NCI-H446 (cell line): ENCODE measurements at places on chromosomes 16 and 17.

DNA sequence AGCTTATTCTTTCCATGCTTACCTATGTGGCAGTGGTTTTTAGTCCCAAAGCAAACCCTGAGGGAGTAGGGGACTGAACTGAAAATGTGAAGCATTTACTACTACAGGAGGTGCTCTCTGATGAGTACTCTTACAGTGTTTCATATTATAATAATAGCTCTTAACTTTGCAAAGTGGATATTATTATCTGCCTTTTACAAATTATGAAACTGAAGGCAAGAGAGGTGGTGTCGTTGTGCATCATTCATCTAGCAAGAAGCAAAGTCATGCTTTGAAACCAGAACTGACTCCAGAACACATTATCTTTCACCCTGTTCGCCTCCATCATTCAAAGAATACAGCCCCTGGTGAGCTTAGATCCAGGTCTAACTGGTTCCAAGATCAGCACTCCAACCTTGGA, 8.2 kb upstream of the KCNH6 start:
- no peak for DNase-seq

DNA sequence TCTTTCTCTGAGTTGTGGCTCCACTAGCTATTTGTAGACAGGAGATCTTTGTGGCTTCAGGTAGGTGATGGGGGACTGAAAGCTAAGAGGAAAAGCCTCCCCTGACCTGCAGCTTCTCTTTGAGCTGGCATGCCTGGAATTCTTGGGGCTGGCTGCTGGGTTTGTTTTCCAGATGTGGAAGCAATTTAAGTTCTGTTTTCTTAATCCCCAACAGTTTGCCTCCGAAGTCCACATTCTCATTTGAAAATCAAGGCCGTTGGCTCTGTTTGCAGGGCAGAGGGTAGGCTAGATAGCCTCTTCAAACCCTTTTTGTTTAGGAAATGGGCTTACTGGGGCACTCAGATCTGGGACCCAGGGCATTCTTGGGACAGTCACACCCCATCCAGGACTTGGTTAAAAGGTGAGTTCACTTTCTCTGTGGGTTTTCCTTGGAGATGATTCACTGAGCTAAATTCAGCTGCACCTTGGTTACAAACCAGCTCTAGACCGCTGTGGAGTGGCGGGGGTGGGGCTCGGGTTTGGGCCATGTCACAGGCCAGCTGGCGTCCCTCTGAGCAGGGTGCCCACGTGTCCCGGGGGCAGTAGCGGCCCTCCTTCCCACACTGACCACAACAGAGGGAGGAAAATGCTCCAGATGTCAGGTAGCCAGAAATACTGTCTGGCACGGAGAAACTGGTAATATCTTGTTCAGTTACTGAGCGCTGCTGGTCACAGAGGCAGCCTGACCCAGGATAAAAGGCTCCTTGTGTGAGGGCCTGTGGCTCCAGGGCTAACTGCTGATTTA, 108.5 kb downstream of the RAB11FIP4 start:
- DNase-seq = no peak

DNA sequence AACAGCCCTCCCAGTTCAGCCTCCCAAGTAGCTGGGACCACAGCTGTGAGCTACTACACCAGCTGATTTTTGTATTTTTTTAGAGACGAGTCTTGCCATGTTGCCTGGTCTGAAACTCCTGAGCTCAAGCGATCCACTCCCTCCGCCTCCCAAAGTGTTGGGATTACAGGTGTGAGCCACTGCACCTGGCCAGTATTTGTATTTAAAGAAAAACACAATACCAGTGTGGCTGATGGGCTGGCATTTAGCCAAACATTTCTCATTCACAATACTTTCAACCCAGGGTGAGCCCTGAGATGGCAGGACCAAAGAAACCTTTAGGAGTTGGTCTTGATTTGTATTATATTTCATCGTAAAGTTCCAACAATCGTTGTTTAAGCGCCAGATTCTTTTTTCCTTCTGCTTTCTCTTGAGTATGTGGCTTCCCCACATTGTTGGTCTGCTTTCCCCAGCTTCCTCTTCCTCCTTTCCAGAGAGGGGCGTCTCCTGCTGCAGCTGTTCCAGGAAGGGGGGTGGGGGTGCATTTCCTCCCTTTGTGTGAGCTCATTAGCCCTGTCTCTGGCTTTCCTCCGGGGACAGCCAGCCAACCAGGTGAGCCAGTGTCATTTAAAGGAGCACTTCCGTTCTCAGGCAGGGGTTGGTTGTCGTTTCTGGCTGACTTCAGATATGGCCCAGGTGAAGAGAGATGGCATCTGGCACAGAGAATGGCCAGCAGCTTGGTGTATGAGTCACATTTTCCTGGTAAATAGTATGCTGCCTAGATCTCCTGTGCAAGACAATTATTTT, 79.9 kb downstream of the GPRC5B start:
- DNase-seq = no peak

DNA sequence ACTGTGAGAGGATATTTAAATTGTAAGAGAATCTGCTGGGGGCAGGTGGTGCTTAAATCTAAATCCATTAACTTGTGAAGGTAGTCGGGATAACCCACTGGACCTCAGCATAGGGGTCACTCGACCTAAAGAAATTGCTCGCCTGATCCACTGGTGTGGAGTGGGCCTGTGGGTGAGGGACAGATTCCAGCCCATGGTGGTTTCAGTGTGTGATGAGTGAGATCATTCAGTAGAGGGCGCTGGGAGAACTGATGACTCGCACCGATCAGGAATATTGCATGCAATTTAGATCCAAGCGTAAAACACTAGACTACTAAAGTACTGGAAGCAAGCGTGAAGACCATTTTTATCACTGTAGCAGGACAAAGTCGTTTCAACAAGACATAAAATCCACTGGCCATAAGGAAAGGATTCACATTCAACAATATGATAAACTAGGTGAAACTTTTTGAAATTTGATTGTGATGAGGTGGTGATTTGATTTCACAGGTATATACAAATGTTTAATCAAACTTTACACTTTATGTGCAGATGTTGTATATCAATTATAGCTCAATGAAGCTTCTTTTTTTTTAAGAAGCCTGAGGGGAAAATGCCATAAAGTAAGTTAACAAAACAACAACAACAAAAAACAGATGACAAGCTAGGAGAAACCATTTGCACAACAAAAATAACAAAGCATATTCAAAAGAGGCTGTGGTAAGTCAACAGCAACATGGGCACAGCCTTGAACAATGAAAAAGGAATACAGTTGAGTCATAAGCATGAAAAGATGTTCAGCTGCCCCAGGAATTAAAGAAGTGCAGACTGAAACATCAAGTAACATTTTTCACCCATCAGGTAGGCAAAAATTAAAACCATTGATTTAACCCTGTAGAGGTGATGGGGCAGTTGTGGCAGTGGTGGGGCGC, 7.5 kb upstream of the TMEM170A start:
- DNase-seq = no peak

- no peak for DNase-seq
Measured at GRCh38 chr17:58789160-58789559, 33.5 kb downstream of the PPM1E start.

DNA sequence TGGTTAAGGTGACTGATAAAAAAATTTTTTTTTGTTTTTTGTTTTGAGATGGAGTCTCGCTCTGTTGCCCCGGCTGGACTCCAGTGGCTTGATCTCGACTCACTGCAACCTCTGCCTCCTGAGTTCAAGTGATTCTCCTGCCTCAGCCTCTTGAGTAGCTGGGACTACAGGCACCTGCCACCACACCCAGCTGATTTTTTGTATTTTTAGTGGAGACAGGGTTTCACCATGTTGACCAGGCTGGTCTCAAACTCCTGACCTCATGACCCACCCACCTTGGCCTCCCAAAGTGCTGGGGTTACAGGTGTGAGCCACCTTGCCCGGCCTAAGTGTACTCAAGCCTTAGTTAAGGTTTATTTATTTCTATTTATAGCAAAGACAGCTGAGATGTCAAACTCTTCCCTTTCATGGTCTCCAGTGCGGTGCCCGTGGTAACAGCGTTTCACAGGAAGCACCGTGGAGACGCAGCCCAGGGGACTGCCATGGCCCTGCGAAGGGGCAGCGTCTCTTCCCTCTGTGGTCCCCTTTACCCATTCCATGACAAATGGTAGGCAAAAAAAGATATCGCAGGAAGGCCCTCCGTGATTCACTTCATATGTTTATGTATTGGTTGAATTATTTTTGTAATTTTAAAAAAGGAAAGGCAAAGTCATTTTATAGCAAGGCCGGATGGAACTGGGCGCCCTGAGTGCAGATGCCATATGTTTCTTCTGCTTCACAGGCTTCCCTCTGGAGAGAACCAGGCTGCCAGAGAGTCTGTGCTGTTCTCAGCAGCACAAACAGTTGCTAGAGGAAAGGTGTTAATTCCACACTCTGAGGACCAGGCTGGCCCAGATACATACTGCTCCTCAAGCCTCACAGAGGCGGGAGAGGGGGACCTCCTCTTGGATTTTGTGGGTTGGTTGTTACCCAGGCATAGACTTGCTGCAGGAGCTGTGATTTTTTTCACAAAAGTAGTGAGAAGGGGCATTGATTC, 29.2 kb downstream of the DDX19A start:
- DNase-seq = no peak

DNA sequence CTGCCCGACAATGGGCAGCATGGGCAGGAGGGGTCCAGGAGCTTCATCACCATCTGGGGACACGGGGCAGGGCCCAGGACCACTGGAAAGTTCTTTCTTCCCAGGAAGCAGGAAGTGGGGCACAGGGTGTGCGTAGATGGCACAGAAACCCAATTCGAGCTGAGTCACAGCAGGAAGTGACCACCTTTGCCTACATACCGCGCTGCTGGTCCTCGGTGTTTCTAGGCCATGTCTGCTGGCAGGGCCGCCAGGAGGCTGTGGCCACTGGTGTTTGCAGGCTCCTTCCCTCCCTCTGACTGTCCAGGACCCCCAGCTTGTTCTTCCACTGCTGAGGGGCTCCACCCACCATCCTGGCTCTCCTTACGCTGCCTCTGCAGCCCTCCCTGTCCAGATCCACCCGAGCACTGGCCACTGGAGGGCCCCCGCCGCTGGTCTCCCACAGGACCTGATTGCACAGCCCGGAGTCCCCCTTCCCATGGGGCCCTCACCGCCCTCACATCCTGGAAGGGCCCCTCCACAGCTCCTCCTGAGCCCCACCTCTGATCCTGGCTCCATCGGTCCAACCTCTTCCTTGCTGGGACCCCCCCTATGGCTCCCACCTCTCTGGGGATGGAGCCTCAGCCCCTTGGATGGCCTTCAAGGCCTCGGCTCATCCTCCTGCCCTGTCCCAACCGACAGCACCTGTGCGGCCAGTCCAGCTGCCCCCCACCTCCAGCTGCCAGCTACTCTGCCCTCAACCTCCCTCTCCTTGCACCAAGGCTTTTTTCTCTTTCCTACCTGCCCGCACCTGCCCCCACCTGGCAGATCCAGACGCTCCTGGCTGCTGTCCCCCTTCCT, 14.5 kb upstream of the RASD1 start:
- DNase-seq = no peak

DNA sequence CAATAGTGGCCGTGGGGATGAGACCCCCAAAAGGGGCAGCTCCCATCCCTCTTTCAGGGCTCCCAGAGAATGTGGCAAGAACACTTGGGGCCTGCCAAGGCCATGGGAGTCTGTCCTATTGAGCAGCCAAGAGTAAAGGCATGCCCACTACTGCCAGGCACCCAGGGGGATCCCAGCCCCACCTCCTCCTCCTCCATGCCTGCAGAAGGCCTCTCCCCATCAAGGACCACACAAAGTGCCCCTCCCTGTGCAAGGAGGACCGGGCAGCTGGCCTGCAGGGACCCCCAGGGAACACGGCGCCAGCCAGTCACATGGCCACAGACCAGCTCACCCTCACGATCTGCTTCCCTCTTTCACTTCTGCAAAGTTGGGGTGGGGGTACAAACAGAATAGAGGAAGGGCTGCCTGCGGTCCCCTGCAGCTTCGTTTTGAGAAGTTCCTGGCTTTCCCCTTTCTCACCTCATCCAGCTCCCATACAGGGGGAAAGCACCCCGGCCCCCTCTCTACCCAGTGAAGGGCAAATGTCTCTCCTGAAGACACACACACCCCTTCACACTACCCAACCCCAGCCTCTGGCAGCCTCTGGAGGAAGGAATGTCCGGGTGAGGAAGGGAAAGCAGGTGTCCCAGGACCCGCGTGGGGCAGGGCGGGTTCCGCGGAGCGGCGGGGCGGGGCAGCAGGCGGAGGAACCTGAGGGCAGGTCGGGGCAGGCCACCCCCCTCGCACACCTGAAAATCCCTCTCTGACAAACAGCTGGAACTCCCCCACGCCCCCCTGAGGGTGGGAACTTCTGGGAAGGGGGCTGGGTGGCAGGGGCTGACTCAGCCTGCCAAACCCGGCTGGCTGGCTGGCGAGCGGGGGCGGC, 2.0 kb downstream of the PPP1R9B start:
- DNase-seq = no peak

DNA sequence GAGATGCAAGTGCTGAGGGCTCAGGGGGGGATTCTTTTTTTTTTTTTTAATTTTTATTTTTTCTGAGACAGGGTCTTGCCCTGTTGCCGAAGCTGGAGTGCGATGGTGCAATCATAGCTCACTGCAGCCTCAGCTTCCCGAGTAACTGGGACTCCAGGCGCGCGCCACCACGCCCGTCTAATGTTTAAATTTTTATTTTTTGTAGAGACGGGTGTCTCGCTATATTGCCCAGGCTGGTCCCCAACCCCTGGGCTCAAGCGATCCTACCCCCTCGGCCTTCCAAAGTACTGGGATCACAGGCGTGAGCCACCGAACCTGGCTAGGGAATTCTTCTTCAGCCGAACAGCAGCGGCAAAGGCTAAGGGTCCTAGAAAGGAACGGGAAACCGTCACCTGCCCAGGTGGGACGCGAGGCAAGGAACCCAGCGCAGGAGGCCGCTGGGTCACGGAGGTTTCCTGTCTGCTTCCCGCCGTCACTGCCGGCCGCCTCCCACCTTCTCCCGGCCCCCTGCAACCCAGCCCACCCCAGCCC, 13.3 kb upstream of the OR1F1 start:
- no peak for DNase-seq

GRCh38 chr16:79402356-79402755, 198.2 kb downstream of the MAF start:
- no peak for DNase-seq
